NCI-H187 (cell line): ENCODE measurements at places on chromosomes 11 and 22.

DNA sequence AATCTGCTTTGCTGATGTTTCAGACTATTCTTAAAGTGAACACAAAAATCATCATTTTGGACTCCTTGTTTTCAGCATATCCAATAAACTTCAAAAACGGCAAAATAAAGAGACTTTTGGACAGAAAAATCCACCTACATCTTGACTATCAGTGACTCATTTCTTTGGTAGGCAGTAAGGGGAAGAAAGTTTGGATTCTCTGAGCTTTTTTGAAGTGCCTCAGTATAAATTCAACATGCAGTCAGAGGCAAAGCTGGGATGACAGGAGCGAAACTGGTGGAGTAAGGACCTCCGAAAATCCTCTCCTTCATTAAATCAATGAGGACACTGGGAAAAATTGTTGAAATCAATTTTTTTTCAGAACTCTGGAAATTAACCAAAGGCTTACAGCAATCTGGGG is 29.7 kb downstream of the EFCAB6 start:
- DNase-seq, result no peak

DNA sequence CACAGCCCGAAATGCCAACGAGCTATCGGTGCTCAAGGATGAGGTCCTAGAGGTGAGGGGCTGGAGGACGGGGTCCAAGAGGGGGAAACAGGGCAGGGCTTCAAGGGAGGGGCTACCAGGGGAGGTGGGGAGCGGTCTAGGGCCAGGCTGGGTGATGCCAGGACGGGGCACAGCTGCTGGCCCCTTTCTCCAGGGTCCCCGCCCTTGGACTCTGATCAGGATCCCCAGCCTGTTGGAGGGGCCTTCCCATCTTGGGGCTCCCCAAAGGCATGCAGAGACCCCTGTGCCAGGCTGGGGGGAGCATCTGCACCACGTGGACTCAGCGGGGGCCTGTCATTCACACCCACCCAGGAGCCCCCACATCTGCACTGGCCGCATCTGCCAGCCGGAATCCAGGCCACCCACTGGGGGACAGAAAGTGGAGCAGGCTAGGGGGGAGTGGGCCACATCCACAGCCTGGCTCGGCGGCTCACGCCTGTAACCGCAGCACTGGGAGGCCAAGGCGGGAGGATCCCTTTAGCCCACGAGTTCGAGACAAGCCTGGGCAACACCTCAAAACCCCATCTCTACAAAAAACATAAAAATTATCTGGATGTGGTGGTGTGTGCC is 18.9 kb downstream of the EPS8L2 start:
- DNase-seq, result no peak

GRCh38 chr11:65489035-65489705 is 9.7 kb upstream of the MALAT1 start:
- DNase-seq, result no peak

DNA sequence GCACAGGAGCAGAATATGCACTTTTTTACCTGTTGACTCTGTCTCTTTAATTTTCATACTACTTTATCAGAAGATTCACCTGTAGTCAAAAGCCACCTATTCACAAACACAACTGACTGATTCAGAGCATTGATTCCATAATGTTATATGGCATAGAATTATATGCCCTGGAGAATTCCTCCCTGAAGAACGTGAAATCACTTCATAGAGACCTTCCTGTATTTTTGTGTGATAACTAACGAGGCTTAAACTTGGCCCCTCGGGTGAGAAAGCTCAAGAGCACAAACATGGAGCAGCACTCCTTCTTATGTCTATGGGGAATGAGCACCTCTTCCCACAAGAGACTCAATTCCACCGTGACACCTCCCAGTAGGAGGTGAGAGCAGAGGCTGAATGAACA is at the start of gene OR10A6:
OR10A6 (minus strand) TSS at position 101 of the 400 bp plus-strand sequence. CDS start 2,606 bp downstream, outside the sequence.
- DNase-seq, result no peak

DNA sequence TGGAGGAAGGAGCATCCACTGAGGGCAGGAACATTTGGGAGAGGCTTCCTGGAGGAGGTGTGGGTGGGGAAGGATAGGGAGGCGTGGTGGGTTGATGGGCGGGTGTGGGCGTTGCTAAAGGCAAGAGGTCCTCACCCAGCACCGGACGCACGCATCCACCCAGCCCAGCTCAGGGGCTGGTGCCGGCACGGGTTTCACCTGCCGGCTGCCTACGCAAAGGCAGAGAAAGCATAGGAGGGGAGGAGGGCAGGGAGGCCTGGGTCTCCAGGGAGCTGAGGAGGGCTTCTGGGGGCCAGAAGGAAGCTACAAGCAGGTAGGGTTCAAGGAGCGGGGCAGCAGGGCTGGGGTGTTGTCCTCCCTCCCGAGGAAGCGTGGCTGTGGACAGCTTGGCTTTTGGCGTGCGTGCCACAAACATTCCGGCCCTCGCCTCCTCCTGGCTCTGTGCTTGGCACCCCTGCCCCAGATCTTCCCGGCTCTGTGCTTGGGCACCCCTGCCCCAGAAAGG is 7.8 kb downstream of the SSH3 start:
- DNase-seq, result no peak

DNA sequence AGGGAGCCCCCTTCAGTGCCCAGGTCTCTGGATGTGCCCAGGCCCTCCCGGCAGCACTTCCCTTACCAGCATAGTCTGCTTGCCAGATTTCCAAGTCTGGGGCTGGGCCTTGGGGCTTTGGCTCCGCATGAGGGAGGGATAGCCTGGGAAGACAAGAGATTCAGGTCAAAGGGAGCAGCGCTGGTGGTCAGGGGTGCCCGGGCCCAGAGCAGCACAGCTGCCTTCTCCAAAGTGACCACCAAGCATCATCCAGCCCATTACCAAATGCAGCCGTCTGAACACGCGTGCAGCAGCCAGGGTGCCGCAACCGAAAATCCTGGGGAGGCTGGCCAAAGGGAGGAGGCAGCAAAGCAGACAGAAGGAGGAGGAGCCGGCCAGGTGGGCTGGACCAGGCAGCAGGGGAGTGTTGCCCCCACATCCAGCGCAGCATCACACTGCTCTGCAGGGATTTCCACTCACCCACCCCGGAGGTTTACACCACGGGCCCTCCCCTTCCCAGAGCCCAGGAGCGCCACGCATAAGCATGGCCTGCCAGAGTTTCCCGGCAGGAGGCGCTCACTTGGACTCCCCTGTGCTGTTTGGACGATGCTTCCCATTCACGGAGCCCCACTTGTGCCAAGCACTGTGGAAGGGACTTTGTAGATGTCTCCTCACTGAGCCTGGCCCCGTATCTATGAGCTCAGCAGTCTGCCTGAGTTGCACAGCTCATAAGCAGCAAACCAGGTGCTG is 22.5 kb downstream of the TRIM29 start:
- no peak for DNase-seq

- DNase-seq, result peak; percentile 90
Measured at GRCh38 chr22:37807410-37808293, at the start of gene GCAT. GCAT (plus strand) TSS chr22:37807934; CDS start chr22:37807968, 34 bp downstream.

- DNase-seq, result no peak
Measured at GRCh38 chr11:68048681-68049508, 10.1 kb downstream of the TCIRG1 start.

DNA sequence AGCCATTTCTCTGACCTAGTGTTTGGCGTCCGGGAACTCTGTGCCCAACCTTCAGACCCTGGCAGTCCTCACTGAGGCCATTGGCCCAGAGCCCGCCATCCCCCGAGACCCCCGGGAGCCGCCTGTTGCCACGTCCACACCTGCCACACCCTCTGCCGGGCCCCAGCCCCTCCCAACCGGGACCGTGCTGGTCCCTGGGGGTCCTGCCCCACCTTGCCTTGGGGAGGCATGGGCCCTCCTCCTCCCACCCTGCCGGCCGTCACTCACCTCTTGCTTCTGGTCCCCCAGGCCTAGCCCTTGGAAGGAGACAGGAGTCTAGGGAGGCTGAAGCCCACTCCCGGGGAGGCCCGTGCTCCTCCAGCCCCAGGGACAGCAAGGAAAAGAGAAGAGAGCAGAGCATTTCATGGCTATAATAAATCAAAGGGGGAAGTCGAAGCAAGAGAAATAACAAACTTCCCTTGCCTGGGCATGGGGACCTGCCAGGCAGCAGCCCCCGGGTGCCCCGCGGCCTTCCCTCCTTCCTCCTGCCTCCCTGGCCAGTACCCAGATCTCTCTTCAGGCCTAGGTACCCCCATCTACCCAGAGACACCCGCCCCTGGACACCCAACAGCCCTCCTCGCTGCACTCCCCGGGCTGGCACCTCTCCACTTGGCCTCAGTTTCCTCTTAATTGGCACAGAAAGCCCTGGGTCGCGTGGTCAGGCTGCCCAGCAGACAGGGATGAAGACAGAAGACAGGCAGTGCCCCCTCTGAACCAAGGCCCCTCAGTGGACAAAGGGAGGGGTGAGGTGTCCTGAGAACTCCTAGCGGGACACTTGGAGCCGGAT is 13.0 kb upstream of the SLC39A13 start:
- DNase-seq, result no peak

- no peak for DNase-seq
Measured at GRCh38 chr11:3950996-3951660, 95.7 kb downstream of the STIM1 start.

GRCh38 chr11:46490666-46491065 is 99.1 kb upstream of the CHRM4 start:
- DNase-seq, result no peak

DNA sequence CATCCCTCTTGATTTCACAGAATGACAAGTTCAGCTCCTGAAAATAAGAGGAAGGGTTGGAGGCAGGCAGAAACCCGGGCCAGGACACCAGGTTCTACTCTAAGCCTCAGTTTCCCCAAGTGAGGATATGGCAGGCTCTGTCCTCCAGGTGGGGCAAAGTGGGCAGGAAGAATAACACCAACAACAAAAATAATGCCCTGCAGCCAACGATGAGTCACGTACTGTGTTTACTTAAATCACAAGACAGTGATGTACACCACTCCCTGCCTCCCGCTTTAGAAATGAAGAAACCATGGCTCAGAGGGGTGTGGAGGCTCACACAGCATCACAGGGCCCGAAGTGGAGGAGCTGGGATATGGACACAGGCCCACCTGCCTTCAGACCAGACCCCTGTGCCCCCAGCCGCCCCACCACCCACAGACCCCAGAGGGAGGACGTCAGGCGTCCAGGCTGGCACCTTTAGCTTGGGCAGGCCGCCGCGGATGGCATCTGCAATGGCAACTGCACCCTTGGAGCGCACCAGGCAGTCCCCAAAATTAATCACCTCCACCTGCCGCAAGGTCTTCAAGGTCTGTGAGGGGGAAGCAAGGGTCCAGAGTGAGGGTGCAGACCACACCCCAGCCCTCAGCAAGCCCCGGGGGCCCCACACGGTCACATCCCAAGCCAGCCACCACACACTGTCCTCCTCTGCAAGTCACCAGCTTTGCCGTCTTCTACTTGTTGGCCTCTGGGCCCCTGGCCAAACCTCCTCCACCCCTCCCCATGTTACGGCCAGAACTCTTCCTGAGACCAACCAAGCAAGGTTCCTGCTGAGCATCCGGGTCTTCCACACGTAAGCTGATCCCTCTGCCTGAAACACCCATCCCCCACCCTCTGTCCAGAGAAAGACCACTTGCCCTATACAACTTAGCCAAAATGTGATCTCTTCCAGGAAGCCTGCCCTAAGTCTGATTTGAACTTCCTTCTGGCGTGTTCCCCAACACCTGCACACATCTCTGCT is 15.8 kb upstream of the CHADL start:
- no peak for DNase-seq

DNA sequence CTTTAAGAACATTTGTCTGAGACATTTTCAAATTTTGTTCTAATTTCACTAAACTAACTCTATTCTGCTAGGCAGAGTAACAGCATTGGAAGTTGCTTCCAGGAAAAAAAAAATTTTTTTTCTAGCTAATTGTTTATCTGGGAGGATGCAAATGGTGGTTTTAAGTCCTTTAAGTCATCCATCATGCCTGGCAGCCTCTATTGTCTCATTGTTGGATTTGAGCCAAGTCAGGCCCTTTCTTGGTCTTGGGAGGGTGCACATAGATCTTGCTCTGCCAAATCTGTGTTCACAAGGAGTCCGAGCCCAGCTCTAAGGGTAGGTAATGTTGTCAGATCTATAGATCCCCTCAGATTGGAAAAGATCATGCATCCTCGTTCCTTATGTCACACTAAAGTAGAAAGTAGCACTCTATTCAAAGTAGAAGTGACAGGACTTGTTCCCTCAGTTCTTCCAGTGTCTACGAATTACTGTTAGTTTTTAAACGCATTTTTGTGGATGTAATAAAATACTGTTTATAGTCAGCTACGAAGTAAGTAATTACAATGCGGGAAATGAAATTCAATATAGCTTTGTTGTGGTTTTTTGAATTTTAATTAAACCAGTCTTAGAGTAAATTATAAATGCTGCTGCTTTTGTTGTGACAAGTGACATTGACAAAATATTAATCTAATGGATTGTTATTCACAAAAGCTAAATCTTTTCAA is 166.0 kb upstream of the RASSF10 start:
- peak; percentile 93 for DNase-seq

DNA sequence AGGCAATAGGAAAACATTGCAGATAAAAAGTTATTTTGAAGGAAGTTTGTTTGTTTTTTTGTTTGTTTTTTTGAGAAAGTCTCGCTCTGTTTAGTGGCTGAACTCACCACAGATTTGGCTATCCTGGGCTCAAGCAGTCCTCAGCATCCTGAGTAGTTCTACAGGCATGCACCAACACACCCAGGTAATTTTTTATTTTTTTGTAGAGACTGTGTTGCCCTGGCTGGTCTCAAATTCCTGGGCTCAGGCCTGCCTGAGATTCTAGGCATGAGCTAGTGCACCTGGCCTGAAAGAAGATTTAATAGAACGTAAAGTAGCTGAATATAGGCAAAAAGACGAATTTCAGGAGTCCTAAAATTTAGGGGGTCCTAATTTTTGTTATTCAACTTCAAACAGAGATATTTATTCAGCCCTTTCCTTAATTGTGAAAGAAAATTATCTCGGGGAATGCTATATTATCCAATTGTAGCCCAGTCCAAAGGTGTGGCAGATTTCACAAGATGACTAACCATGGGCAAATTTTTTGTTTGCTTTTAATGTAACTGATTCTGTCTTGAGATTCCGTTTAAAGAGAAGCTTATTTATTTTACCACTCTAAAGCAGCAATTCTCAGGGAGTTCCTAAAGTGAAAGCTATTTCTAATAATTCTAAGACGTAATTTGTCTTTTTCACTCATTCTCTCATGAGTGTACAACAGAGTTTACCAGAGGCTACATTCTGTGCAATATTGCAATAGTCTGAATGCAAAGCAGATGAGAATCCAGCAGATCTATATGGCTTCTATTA is 940 bp downstream of the IL18 start:
- no peak for DNase-seq

GRCh38 chr11:10255388-10256125 is 38.5 kb downstream of the SBF2 start:
- no peak for DNase-seq

GRCh38 chr11:83572581-83573496 is 286.7 kb upstream of the CCDC90B start:
- DNase-seq, result no peak

DNA sequence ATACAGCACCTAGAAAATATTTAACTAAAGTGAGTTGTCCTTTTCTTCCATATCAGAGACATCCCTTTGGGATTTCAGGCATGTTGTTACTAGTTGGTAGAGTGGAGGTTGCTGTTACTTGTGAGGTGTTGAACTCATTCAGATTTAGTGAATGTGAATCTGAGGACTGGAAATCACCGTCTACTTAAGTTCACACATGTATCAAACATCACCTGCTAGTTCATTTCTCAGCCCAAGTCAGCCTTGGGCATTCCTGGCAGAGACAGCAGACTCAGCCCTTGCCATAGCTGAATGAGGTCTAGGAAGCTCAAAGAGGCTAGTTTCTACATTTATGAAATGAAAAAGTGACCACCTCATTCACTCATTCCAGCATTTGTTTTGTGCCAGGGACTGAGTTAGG is 9.7 kb downstream of the KDELR3 start:
- no peak for DNase-seq

- DNase-seq, result peak; percentile 33
Measured at GRCh38 chr11:27055065-27055682, 14.6 kb downstream of the BBOX1 start.
